ENCODE measurements at places on chromosomes 3 and 15.

GRCh38 chr15:91548549-91548948 lies 305.0 kb upstream of the SLCO3A1 start:
- DNase-seq: no peak

- DNase-seq: no peak
These were observed 23.9 kb downstream of the ANO10 start for GRCh38 chr3:43597961-43598360.

GRCh38 chr3:42442640-42443039 lies 32.2 kb upstream of the LYZL4 start:
- DNase-seq: no peak

- DNase-seq: no peak
These were observed 27.7 kb downstream of the GASK1A start for GRCh38 chr3:43006825-43007224.

GRCh38 chr15:51346136-51346535 lies 4.7 kb downstream of the GLDN start:
- DNase-seq: no peak

- DNase-seq: no peak
These were observed 284.7 kb upstream of the STT3B start for GRCh38 chr3:31247850-31248562.

GRCh38 chr15:78302579-78303312 lies 3.3 kb upstream of the SKIC8 start:
- DNase-seq: no peak

DNA sequence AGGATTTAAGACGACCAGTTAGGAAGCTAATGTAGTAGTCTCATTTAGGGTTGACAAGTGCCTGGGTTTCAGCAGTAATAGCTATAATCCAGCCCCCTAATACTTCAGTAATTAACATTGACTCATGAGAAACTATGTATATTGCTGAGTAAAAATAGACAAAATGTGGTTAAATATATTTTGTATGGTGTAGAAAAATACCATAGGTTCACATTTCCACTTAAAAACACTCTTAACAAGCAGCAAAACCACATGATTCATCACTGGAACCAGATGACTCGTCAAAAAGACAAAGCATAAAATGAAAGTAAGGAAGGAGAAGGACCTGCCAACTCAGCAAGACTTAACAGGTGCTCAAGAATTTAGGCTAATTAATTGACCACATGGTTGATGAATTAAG lies 288.9 kb downstream of the EFHB start:
- no peak for DNase-seq

GRCh38 chr15:90414408-90415028 lies 26.5 kb downstream of the IQGAP1 start:
- no peak for DNase-seq

DNA sequence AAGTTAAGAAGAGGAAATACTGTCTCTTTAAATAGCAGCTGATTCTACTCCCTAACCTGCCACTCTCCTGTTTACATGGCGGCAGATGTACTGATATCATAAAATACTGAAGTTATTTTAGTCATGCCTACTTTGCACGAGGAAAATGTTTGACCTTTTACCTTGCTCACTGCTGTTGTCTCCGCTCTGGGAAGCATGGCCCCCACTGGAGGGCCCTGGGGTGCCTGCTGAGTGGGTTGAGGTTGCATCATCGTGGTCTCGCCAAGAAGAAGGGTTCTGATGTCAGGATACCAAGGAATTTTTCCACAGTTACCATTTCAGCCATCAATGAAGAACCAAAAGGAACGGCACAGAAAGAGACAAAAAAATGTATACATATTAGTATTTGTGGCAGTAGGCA lies 16.7 kb downstream of the MEIS2 start:
- no peak for DNase-seq

- DNase-seq: no peak
These were observed 36.7 kb upstream of the MFGE8 start for GRCh38 chr15:88949734-88950400.

- no peak for DNase-seq
These were observed 32.1 kb downstream of the EFHB start for GRCh38 chr3:19901918-19902317.

- DNase-seq: no peak
These were observed 269.7 kb downstream of the ABHD5 start for GRCh38 chr3:43960448-43960840.

GRCh38 chr3:169148448-169149348 lies 514.8 kb downstream of the MECOM start:
- DNase-seq: no peak

GRCh38 chr3:178787960-178788359 lies 251.7 kb downstream of the KCNMB2 start:
- no peak for DNase-seq

DNA sequence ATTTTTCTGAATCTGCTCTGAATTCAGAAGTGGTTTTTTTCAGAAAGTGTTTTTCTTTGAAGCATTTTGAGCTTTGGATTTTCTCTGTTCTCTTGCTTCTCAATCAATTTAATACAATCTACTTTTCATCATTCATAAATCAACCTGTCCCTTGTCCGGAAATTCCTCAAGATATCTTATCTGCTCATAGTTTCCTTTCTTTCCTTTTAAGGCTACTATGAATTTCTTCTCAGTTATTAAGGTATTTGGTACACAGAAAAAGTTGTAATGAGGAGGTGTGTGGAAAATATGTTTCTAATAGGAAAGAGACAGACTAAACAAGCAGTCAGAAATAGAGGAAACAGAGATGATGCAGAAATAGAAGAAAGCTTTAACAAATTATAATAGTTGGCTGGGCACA lies 14.4 kb downstream of the CGGBP1 start:
- DNase-seq: no peak

- DNase-seq: no peak
These were observed 220.1 kb downstream of the P3H2 start for GRCh38 chr3:189900578-189900977.

GRCh38 chr3:12810013-12810780 lies 13.7 kb downstream of the CAND2 start:
- peak; percentile 97 for DNase-seq

DNA sequence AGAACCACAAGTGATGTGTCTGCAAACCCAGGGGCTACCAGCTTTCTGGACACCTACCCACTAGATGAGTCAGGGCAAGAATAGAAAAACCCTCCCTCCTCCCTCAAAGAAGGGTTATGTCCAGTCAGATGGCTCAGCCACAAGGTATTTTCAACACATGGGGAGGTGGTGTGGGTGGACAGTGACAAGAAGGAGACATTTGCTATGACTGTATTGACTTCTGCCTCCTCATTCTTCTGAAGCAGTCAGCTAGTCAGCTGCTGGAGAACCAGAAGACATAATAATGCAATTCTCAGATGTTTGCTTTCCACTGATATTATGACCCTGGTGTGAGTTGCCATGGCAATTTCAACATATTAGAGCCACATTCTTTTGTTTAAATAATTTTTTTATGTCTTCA lies 66.7 kb upstream of the GOLGA8B start:
- no peak for DNase-seq

DNA sequence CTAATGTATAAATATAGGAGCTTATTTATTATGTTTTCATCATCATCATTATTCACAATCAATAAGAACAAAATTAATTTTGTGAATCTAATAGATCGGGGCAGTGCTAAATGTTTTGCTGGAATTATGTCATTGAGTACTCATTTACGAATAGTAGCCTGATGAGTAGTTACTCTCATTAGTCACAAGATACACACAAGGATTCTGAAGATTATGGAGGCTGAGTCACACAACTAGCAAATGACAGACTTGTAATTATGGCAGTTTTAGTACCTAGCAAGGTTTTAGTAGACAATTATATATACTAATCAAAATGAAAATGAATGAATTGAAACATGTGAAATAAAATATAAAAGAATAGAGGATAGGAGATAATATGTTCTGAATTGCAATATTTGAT lies 954.2 kb downstream of the CADM2 start:
- no peak for DNase-seq

- DNase-seq: no peak
These were observed 281.2 kb downstream of the LSAMP start for GRCh38 chr3:116164039-116164438.

DNA sequence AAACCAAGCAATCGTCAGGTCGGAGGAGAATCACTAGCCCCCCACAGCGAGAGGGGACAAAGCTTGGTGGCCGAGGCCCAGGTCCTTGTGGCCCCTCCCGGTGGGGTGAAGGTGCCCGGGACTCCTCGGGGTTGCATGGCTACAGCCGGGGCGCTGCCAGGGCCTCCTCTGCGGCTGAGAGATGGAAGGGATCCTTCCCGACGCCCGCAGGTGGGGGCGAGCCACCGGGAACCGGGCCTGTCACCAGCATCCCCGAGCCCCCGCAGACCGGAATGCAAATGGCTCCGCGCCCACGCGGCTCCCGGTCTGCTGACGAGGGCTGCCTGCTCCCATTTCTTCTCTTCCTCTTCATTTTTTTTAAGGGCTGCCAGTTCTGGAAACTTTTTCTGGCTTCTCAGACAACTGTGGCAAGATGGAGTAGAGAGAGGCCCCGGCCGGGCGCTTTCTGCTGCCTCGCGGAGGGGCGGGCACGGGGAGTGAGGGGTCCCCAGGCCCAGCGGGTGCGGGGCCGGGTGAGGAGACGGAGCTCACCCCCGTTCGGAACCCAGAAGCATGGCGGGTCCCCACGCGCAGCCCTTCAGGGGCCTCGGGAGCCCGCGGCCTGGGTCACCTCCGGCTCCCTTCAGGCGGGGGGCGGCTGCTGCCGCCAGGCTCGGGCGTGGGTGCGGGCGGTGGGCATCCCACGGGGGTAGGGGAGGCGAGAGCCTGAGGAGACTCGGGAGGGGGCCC lies 27.5 kb downstream of the MELTF start:
- peak; percentile 52 for DNase-seq

GRCh38 chr15:40838756-40839155 lies 5.1 kb upstream of the SPINT1 start:
- no peak for DNase-seq

- DNase-seq: no peak
These were observed 44.9 kb upstream of the PLXNA1 start for GRCh38 chr3:126937973-126938372.

DNA sequence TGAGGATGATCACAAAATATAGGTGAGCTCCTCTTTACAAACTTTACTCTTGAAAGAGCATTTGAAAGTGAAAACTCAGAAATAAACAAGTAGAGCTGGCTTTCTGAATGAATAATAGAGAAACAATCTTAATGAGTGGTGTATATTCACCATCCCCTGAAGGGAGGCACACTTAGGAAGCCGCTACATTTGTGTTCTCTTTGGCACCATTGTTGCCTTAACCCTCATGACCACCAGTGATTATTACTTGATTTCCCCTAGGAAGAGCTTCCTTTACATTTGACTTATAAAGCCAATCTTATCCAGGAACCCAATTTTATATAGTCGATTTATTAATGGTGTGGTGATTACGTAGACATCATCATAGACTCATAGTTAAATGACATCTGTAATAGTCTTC lies 883.9 kb downstream of the TBL1XR1 start:
- no peak for DNase-seq

DNA sequence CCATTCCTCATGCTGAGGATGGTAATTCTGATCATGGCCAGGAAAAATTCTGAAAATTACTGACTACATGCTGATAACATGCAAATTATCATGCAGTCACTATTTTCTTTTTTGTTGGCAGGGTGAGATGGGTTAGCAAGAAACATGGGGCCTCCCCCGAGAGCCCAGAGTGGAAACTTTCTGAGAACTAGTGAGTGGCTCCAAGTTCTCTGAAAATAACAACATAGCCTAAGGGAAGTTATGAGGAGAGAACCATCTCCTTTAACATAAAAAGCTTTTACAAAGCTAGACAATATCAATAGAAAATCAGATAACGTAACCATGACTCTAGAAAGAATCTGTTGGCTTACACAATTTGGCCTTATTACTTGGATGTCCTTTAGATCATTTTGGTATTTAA lies 254.2 kb downstream of the PLOD2 start:
- peak; percentile 61 for DNase-seq

DNA sequence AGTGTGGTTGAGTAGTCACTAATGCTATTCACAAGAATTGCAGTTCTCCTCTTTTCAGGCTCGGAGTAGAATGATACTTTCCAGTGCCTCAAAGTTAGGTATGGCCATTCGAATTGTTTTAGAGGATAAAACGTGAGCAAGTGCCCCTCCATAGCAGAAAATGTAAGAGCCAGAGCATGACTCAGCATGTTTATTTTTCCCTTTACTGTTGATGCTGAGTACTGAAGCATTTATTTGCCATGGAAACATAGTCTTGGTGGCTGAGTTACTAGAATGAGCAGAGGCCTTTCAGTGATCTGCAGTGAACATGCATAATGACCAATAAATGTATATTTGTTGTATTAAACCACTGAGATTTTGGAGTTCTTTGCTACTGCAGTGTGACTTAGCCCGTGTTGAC lies 540.6 kb downstream of the NLGN1 start:
- no peak for DNase-seq

DNA sequence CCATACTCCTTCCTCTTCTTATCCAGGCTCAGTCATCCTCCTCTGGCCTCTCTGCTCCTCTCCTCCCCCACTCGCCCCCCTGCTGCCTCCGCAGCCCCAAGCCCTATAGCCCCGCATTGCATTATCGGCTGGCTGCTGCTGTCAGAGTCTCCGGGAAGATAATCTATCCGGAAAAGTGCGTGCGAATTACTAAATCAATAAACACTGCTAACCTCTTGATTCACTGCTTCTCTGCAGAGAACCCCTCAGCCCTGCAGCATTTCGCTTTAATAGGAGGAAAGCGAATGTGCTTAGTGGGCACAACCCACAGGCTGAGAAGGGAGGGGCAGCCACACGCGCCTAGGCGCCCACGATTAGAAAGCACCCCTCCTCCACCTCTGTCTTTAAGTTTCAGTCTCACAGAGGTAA lies 167.6 kb downstream of the ABHD5 start:
- DNase-seq: no peak

- no peak for DNase-seq
These were observed 11.3 kb downstream of the ARL8B start for GRCh38 chr3:5133239-5134018.

GRCh38 chr15:81924729-81925128 lies 121.1 kb downstream of the MEX3B start:
- DNase-seq: peak; percentile 51

DNA sequence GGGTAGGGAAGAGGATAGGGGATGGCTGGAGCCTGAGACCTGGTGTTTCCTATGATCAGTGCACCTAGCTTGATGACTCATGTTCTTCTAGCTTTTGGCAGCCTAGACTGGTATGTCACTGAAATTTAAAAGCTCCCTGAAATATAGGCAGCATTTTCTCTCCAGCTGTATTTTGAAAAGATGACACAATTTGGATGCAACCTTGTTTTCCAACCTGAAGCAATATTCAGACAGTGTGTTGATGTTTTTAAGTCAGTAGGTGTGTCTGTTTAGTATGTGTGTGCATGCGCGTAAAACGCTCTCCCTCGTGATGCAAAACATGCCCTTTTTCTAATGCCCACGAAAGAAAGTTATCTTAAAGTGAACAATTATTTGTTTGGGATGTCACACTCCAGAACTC lies 58.5 kb downstream of the RPL22L1 start:
- no peak for DNase-seq

DNA sequence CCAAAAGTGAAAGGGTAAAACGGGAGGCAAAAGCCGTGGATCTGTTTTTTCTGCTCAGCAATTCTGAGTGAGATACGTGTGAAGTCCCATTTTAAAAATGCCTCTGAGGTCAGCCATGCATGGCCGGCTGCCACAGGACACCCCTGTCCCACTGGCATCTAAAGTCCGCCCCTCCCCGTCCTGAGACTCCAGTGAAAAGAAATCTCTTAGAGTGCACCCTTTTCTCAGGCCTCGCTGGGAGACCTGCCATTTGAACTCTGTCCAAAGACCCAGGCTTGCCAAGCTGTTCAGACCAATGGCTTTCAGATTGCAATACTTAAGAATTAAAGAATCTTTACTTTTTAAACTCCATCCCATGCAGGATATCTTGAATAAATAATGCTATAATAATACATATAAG lies 61.0 kb upstream of the SLC24A5 start:
- peak; percentile 81 for DNase-seq

Measured in femur (tissue), 1 donor.